ENCODE measurements at places on chromosomes 1 and 21.

DNA sequence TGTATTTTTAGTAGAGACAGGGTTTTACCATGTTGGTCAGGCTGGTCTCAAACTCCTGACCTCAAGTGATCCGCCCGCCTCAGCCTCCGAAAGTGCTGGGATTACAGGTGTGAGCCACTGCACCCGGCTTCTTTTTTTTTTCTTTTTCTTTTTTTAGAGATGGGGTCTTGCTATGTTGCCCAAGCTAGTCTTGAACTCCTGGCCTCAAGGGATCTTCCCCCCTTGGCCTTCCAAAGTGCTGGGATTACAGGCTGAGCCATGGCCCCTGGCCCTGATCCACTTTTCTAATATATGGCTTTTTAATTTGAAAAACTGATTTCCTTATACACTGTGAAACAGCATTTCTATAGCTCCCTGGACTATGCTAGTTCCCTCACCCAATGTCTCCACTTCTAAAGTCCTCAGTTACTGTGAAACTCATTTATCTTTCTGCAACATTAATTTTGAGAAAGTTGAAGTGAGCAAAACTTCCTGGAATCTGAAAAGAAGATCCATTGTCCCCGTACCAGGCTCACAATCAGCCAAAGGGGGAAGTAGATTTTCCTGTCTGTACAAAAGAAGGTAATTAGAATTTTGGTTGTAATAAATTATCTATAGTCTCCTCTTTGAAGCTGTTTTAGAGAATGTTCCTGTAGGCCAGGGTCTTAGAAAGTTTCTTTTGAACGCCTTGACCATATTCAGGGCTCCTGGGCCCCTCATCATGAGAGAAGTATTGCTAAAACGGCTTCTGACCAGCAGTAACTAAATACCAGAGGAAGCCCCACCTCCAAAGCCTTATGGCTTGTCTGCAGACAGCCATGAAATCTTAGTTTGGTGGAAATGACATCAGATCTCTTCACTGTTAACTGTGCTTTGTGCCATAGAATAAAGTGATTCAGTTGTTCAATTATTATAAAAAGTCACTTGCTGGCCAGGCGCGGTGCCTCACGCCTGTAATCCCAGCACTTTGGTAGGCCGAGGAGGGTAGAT, 34.9 kb downstream of the DEGS1 start:
- no peak for DNase-seq

GRCh38 chr21:46052703-46053651, 44.9 kb upstream of the COL6A2 start:
- peak; percentile 68 for DNase-seq

- no peak for DNase-seq
Observed at GRCh38 chr1:25654109-25654660, 37.6 kb downstream of the MAN1C1 start.

DNA sequence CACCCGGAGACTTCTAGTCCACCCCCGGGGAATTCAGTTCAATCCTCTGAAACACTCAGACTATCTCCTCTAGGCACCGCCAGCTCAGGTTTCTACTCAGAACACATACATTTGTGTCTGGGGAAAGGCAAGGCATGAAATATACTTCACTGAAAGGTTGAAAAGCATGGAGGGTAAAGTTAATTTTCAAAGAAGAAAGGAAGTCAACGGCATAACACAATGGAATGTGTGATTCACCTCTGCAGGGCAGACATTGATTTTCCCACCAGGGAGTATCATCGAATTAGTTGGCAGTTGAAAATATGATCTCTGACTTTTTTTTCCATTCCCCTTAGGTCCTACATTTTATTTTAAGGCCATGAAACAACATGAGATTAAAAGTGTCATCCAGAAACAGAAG, 669.4 kb downstream of the SMYD3 start:
- no peak for DNase-seq

GRCh38 chr1:46188295-46189030, 9.8 kb downstream of the POMGNT1 start:
- no peak for DNase-seq

DNA sequence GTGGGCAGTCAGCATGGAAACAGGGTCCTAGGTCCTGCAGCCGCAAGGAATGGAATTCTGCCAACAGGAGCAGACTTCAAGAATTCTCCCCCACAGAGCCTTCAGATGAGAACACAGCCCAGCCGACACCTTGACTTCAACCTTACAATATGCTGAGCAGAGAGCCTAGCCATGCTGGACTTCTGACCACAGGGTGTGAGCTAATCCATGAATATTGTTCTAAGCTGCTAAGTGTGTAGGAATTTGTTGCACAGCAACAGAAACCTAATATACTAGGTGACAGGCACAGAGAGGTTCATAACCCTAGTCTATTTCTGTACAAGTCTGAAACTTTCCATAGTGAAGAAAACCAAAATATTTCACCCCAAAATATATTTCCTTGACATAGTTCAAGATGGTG, 32.9 kb upstream of the IFNGR2 start:
- no peak for DNase-seq

- no peak for DNase-seq
Observed at GRCh38 chr1:76799700-76800099, 67.6 kb upstream of the ST6GALNAC5 start.

DNA sequence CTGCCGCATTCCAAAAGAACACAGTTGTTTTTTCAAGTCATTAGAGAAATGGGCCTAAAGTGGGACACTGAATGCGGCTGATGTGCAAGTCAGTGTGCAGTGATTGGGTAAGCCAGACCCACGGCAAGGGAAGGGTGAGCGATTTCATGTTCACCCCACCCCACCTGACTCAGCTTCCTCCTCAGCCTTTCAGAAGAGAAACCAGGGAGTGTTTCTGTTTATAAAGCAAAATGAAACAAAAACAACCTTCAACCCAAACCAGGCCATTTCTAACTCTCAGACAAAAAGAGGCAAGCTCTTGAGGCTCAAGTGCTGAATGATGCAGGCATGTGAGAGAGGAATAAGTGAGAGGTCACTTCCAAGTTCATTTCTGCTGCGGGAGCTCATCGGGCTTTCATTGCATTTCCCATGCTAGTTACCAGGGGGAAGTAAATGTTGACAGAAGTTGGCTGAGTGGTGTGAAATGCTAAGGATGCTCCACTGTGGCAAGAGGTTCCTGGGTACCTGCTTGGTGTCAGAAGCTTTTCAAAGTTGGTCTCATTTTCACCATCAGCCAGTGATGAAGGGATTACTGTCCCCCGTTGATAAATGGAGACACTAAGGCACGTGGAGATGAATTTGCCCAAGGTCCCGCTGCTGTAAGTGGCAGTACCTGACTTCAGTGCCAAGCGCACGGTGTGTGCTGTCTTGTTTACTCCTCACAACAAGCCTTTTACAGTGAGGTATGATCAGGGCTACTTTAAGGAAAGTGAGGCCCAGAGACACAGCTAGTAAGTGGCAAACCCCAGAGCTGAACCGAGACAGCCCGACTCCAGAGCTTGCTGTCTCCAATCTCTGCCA, 29.1 kb downstream of the STPG1 start:
- DNase-seq = peak; percentile 46

GRCh38 chr21:45384656-45385548, 20.1 kb upstream of the COL18A1 start:
- no peak for DNase-seq

- DNase-seq = no peak
Observed at GRCh38 chr1:227411066-227411465, 92.8 kb upstream of the CDC42BPA start.

GRCh38 chr1:112808861-112809684, 93.9 kb upstream of the PPM1J start:
- DNase-seq = peak; percentile 81

DNA sequence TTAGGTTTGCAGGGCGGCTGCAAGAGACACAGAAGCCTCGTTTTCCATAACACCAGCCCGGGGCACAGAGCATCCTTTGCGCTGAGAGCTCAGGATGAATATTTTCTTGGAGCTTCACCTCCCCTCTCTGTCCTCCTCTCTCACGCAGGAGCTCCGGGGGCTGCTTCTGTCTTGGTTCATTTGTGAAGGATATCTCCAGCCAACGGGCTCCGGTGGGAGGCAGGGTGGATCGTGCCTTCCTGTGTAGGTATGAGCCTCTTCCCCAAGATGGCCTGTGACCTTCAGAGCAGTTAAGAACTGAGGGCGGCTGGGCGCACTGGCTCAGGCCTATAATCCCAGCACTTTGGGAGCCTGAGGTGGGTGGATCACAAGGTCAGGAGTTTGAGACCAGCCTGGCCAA, 319.0 kb upstream of the C1orf174 start:
- DNase-seq = no peak

GRCh38 chr21:37226041-37226920, 40.9 kb downstream of the VPS26C start:
- DNase-seq = no peak

DNA sequence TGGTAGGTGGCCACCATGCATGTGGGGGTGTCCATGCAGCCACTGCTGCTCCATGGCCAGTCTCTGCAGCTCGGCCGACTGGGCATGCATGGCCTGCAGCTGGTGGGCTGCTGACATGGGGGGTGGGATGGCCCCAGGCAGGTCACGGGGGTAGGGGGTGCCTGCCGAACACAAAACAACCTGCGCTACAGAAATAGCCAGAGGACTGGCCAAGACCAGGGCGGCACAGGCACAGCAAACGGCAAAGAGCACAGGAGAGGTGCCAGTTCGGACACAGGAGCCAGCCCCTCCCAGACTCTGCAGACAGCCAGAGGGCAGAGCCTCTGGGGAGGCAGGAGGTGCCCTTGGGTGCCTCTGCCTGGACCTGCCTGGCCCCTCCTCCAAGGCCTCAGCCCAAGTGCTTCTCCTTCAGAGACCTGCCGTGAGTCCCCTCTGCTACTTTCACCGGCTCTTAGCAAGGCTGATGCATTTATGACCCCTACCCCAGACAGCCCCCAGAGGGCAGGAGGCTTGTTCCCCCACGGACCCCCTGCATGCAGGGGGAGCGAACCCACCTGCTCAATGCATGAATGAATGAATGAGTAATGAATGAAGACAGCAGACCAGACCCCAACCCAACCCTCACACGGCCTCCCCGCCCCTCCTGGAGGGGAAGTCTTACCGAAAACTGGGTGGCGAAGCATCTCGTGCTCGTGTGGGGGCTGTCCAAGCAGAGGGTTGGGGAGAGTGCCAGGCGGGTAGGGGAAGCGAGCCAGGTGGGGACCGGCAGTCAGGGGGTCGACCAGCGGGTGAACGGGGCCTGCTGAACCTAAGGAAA, 37.7 kb downstream of the SLC45A1 start:
- no peak for DNase-seq

- DNase-seq = no peak
Observed at GRCh38 chr1:206006946-206007345, 3.8 kb upstream of the RAB7B start.

DNA sequence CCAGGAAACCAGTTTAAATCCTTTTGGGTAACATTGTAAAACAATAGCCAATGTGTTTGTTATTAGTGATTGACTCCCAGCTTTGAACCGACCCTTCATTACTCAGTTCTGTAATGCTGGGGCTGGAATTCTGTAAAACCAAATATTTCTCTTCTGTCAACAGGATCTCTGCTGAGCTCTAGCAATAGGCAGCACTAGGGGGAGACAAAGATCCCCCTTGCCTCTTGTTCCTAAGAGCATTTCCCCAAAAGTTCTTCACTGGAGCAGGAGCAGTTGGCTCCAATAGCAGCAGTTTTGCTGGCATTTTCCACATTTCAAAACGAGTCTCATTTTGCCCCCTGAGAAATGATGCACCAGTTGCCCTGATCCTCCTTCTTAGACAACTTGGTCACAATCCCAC, 1671.1 kb downstream of the MRPL39 start:
- DNase-seq = no peak

DNA sequence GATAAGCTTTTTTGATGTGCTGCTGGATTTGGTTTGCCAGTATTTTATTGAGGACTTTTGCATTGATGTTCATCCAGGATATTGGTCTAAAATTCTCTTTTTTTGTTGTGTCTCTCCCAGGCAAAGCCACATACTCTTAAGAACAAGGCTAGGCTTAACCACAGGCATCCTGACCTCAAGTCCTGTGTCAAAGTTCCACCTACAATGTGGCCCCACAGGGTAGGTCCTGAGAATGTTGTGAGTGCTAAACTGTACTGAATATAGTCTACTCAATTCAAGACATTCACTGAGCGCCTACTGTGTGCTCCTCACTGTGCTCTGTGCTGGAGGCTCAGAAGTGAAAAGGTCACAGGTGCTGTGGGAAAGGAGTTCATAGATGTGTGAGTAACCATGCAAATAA, 20.6 kb downstream of the DDAH1 start:
- no peak for DNase-seq

GRCh38 chr1:113999233-113999632, 20.0 kb downstream of the OLFML3 start:
- DNase-seq = no peak

GRCh38 chr1:185479796-185480195, 162.8 kb upstream of the IVNS1ABP start:
- DNase-seq = no peak

GRCh38 chr1:94481473-94481933, 60.1 kb downstream of the F3 start:
- peak; percentile 22 for DNase-seq

DNA sequence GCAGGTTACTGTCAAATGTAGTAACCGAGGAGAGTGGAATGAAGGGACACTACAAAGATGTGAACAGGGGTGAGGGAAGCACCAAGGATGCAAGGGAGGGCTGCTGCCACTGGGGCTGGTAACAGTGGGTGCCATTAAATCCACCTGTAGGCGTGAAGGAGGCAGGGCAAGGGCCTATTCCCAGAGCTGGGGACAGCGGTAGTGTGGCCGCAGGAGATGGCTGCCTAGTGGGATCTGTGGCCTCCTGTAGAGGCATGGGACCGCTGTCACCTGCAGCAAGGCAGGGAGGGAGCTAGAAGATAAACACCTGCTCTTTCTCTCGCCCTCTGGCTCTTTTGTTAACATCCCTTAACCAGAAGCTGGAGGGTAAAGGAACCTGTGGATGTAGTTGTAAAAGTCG, 80.5 kb upstream of the CNIH3 start:
- DNase-seq = no peak

DNA sequence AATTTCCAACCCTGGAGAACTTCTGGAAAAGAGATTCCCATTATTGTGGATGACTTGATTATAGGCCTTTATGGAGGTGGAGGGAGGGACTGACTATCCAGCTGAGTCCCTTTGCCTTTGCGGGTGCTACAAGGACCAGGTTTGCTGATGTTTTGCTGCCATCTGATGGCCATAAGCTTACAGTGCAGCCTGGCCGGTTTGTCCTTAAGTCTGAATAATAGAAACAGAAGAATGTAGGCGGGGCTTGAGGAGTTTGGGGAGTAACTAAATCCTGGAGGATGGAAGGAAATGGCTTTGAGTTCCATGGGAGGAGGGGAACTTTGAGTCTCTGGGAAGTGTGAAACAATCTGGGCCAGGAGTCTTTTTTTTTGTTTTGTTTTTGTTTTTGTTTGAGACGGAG, 55.7 kb upstream of the CD1D start:
- peak; percentile 68 for DNase-seq
